ENCODE measurements at places on chromosomes 7 and 10. TPM values are rescaled to one million over a fixed set of nuclear protein-coding genes. Genes with fewer than 3 reads are reported as not detected.

DNA sequence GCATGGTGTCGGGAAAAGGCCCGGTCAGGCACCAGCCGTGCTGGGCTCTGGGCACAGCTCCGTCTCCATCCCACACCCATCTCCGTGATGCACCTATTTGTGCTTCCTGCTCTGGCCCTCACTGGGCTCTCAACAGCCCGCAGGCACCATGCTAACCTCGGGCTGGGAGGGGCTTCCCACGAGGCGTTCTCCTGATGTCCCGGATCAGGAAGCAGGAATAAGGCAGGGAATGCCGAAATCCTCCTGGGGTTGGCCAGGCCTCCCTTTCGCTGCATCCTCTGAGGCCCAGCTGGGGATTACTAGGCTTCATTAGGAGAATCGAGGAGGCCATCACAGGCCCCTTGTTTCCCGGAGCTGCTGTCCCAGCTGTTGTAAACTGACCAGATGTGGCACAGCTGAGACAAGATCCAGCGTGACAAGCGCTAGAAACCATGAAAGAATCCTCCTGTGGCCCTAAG lies 72.0 kb downstream of the FAM53B start:
- DNase-seq: no peak

- DNase-seq: no peak
Measured at GRCh38 chr10:118982366-118982765, 47.1 kb upstream of the NANOS1 start.

The PWWP2B gene
- 1.1 TPM for polyA plus RNA-seq

The HIF1AN gene
- polyA plus RNA-seq: 31.0 TPM

All from AG04450 (cell line).